ENCODE measurements at places on chromosomes 2 and 18.

GRCh38 chr2:3125761-3126130 lies 251.9 kb downstream of the EIPR1 start:
- no peak for DNase-seq

- no peak for DNase-seq
Measured at GRCh38 chr18:79531386-79531785, 135.7 kb downstream of the NFATC1 start.

DNA sequence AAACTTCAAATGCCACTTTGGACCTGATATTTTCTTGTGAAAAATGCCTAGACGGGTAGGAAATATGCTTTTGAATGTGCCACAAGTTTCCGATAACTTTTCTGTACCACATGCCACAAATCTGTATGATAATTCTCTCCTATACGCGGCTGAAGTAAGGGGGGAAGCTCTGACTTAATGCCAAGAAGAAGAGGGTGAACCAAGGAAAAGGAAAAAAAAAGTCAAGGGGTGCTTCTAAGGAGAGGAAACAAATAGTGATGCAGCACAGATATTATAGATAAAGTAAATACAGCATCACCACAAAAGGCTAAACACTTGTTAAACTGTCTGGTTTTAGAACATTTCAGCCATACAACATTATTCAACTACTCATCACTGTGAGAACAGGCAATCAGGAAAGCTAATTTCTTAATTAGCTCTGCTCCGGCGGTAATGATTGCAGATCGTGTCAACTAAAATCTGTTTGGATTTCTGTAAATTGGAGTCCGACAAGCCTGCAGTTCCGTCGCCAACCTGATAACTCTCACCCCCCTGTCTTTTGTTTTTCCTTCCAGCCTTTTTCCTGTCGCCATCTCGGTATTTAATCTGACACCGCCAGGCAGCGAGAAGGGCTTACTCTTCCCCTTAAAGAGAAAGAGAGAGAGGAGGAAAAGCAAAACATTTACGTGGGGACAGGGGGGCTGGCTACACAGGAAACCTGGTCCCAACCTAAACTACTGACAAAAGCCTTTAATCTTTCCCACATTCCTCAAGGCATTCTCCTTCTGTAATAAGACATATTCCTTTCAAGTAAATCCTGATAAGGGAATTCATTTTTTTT lies 67.5 kb downstream of the ZEB2 start:
- DNase-seq: no peak

DNA sequence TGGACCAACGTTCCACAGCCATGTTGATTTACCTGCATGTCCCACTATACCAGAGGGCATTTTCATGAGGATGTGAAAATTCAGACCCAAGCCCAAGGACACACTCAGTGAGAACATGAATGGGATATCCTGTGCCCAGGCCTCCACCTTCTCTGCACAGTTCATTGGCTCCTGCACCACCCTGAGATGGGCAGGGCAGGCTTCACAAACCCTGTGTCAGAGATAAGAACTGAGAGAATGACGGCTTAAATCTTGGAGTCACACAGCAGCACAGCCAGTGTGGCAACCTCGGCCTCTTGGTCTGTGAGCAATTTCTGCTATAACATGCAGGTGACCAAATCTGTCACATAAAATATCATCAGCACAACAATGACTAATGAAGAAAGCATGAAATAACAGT lies 71.9 kb downstream of the UXS1 start:
- DNase-seq: no peak

Measured in hepatic stellate cell (primary cell).